ENCODE measurements at places on chromosomes 2 and 18.

GRCh38 chr2:61135510-61135909 lies 26.5 kb upstream of the C2orf74 start:
- no peak for DNase-seq

DNA sequence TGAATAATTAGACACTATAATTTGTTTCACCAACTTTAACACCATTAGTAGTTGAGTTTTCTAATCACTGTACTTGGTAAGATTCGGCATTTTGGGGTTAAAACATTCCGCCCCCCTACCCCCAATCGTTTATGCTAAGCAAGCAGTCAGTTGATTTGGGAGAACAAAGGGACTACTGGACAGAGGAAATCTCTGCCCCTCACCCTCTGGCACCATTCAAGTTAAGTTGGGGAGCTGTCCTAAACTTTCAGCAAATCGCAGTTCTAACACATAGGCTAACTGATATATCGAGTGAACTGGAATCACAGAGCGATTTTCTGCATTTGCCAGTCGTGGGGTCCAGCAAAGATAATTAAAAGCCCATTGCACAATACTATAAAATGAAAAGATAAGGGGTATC lies 5.6 kb downstream of the KLF7 start:
- DNase-seq: no peak

DNA sequence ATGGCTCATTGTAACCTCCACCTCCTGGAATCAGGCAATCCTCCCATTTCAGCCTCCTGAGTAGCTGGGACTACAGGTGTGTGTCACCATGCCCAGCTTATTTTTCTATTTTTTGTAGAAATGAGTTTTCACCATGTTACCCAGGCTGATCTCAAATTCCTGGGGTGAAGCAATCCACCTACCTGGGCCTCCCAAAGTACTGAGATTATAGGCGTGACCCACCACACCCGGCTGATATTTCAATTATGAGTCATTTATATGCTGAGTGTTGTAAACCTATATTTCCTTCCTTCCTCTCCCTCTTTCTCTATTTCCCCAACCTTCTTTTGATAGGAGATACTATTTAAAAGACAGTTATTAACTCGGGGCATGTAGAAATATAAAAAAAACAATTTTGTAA lies 469.6 kb upstream of the ID2 start:
- no peak for DNase-seq

GRCh38 chr2:221554769-221555493 lies 17.2 kb downstream of the EPHA4 start:
- no peak for DNase-seq

DNA sequence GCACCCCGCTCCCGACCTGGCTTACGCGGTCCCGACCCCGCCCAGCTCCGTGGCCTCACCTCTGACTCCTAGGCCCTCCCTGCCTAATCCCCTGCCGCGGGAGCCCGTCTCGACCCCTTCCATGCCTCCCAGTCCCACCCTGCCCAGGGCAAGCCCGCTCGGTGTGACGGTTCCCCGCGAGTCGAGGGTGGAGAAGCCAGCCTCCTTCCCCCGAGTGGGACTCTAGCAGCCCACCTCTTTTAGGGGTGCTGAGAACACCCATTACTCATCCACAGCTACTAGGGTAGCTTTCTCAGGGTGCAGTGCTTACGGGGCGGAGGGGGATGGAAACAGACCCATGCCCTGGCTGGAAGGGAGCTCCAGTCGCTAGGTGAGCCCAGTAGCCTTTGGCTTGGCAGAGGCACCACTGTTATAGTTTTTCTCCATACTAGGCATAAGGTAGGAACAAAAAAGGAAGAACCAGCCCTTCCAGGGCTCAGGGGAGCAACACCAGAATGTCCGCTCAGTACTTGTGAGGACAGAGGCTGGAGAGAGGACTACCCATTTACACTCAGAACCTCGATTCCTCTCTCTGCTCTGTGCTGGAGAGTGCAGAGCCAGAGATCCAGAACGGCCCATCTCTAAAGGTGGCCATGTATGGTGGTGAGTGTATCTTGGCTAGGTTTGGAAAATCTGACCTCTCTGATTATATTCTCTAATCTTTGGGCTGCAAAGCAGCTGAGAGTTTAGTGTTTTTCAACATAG lies 606 bp downstream of the AGBL5 start:
- DNase-seq: no peak

DNA sequence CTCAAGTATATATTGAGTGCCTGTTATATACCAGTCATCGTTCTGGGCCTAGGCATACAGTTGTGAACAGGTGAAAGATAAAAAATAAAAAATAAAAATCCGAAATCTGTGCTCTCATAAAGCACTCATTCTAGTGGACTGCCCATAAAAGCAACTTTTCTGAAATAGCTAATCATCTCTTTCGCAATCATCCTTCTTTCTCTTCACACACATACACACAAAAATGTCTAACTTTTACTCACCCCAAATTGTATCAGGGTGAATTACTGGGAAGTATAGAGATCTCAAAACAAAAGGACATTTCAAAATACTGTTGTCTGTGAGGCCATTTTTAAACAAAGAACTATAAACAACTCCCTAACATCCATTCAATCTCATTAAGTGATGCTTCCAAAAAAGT lies 29.6 kb upstream of the ORC2 start:
- no peak for DNase-seq

DNA sequence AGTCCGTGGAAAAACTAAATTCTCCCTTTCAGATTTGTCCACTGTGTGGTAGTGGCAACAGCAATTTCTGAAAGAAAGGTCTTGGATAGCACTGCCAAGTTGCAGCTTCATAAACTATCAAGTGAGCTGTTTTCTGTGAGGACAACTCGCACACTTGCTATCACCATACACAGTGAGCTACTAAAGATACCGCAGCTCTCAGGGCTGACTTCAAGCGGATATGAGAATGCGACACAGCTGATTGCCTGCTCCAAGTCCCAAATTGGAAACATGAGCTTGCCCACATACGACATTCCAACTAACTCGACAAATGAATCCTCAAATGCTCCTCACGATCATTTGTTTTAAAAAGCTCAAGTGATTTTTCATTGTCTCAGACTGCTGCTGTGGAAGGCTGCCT lies 46.2 kb downstream of the E2F6 start:
- no peak for DNase-seq

- no peak for DNase-seq
Measured at GRCh38 chr2:220466251-220466691, 838.8 kb downstream of the SLC4A3 start.

GRCh38 chr2:171482877-171483276 lies 39.4 kb upstream of the CYBRD1 start:
- DNase-seq: no peak

GRCh38 chr18:59063300-59063906 lies 76.3 kb upstream of the SEC11C start:
- DNase-seq: no peak

DNA sequence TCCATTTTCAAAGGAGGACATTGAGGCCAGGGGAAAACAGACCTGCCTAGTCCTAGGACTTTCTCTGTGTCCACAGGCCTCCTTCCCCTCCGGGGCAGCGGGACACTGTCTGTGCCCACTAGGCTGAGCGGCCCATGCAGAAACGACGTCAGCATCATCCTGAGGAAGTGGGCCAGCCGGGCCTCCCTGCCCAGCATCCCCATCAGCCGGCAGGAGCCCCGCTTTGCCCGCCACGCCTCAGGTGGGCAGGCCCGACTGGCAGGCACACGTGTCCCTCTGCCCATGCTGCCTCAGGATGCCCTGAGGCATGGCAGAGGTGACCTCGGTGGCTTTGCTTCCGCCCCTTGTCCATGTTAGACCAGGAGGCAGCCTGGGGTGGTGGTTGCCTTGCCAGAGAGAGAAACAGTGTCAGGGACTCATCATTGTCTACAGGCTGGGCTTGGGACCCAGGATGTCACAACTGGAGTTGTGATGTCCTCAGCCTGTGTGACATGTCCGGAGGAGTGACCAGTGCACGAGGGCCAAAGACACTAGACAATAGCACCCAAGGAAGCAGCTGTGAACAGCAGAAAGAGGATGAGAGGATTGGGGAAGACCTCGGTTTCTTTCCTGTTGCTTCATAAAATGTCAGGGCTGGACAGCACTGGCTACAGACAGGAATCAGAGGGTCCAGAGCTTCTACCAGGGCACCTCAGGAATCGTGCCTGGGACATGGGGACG lies 36.8 kb downstream of the TOGARAM2 start:
- DNase-seq: no peak

All from stimulated activated CD4-positive, alpha-beta T cell treated with anti-CD3 and anti-CD28 coated beads, Interleukin-1b, Interleukin-23, amount 100 ng/mL, for 1 hour (primary cell).